NCI-H524 (cell line): ENCODE measurements at places on chromosomes 11 and 22.

DNA sequence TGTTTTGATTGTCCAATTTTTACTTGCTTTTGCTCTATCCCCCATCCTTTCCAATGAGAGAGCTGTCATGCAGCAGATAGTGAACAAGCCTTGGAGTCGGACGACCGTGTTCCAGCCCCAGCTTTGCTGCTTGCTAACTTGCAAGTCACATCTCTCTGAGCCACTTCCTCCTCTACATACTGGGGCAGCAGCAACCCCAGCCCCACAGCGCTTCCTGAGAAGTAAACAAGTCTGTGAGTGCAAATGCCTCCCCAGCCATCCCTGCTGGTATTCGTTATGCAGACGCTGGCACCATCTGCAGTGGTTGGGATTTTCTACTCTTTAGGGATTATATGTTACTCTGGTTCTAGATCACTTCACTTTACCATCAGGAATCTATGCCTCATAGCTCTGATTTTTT is 35.0 kb downstream of the TPBGL start:
- DNase-seq: peak; percentile 93

- DNase-seq: no peak
These were observed 772.8 kb upstream of the RAG2 start for GRCh38 chr11:37370817-37371216.

GRCh38 chr22:39518144-39518786 is 2.1 kb upstream of the ATF4 start:
- no peak for DNase-seq

DNA sequence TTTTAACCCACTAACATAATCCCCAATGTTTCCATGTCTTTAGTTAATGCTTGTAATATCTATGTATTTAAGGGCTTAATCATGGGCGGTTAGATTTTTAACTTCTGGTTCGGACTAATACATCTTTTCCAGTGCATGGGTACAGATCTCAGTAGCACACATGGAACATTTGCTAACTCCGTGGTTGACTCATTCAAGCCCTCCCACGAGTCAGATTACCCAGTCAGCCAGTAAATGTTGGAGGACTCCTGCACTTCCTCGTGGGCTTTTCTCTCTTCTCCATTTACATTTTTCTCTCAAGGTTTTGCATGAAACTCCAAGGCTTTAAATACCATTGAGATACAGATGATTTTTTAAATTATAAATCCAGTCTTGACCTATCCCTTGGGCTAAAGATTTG is 313.9 kb downstream of the ST3GAL4 start:
- DNase-seq: no peak

DNA sequence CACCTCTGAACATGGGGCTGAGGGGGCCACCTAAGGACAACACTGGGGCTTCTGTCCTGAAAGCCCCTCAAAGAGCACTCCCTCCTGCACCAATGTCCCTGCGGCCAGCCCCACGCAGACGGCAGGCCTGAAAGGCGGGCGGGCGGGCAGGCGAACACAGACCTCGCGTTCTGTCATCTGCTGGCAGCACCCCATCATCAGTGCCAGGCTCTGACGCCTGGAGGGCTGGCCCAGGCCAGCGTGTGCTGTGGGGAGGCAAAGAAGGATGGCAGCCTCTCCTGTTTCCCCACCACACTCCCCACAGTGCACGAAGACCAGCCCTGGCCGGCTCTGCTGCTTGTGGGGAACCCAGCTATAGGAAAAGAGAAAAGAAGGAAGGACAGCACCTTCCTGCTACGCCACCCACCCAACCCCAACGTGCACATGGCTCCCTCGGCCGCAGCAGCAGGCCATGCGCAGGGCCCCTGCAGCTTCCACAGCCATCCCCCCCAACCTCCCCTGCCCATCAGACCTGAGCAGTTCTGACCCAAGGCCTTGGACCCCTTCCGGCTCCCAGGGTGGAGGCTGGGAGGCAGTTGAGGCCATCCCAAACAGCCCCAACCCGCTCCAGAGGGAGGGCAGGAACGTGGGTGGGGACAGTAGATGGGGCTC is 3.5 kb downstream of the SBF1 start:
- no peak for DNase-seq
